Dorsolateral prefrontal cortex (tissue), 122 donors: ENCODE measurements at places on chromosomes 13 and 19.

- no peak for DNase-seq
Observed at GRCh38 chr19:14517446-14517839, 754 bp downstream of the DNAJB1 start.

- DNase-seq = no peak
Observed at GRCh38 chr19:57282011-57282643, 1.8 kb downstream of the ZNF460 start.

GRCh38 chr13:73702419-73703071 is 431.7 kb downstream of the KLF12 start:
- no peak for DNase-seq

DNA sequence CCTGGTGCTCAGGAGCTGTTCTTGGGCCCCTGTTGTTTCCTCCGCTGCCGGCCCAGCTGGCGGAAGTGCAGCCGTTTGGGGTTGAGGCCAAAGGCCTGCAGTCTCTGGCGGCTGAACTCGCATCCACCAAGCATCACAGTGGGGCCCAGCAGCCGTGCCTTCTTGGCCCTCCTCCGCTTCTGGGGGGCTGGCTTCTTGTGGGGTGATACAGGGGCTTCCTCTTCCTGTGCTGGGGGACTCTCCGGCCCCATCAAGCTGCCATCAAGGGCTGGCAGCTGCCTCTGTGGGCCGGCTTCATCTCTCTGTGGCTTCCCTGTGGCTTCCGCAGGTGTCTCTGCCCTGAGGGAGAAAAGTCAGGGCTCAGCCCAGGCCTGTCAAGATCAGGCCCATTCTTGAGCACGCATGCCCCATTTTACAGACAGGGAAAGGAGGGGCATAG is 10.3 kb downstream of the ATG4D start:
- no peak for DNase-seq

GRCh38 chr19:33245948-33246708 is 20.5 kb upstream of the SLC7A10 start:
- DNase-seq = no peak
